ENCODE measurements at places on chromosomes 7 and 10. TPM values are rescaled to one million over a fixed set of nuclear protein-coding genes. Genes with fewer than 3 reads are reported as not detected.

Gene CUZD1
- total RNA-seq: 0.69 TPM

Gene ABCC2
- 1.6 TPM for total RNA-seq

Gene UPK3B
- 0.23 TPM for total RNA-seq

Gene HMX2
- total RNA-seq: 0.92 TPM

Gene CYP26C1
- total RNA-seq: 0.23 TPM

Gene PRLHR
- total RNA-seq: 1.2 TPM

Gene SH2D4B
- 0.23 TPM for total RNA-seq

Gene NODAL
- 3.5 TPM for total RNA-seq

Data from diencephalon (tissue), 1 donor.